ENCODE measurements at places on chromosomes 7 and 10. TPM values are rescaled to one million over a fixed set of nuclear protein-coding genes. Genes with fewer than 3 reads are reported as not detected.

GATA3 gene
- 2.3 TPM for total RNA-seq

PSD gene
- not detected for total RNA-seq

OR2A7 gene
- 0.07 TPM for total RNA-seq

RELN gene
- total RNA-seq: 1.0 TPM

CCDC146 gene
- total RNA-seq: 1.1 TPM

All from M059J (cell line).